ENCODE measurements at places on chromosomes 12 and 14.
A peak's percentile ranks its signal among the peaks of the same experiment; 100 is the strongest.

- DNase-seq: no peak
Observed at GRCh38 chr12:61993734-61994345, 266.4 kb upstream of the USP15 start.

DNA sequence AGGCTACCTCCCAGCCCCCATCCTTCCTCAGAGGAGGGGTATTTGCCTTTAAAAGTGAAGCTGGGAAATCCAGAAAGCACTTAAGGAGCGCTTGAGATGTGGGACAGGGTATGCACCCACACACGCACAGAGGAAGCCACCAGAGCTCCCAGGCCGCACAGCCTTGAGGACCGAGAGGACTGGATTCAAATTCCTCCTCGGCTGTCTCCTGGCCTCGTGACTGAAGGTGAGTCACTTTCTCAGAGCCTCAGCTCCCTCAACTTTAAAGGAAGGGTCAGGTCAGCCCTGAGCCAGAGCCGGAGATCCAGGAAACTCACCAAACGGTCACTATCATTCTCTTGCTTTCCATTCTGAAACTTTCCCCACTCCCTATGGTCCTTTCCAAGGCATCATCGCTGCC is 37.6 kb downstream of the BCL11B start:
- DNase-seq: no peak

DNA sequence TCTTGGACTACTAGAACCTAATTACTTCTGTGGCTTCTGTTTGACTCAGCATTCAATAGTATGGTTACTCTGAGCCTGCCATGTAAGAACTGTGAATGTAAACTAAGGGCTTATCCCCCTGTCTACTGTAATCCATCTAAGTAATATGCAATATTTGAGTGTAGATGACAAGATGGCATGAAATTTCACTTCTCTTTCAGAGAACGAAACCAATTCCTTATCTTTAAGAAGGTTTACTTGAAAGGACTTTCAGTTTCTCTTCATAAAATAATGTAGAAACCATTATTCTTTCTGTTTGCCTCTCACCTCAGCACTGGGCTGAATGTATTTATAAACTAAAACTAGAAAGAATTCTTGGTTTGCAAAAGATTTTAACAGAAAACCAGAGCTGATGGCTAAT is 60.4 kb upstream of the ARID2 start:
- DNase-seq: no peak

GRCh38 chr12:1606021-1606622 is 11.7 kb upstream of the FBXL14 start:
- peak; percentile 45 for DNase-seq

GRCh38 chr12:69719336-69720316 is 19.0 kb upstream of the RAB3IP start:
- DNase-seq: no peak

- DNase-seq: no peak
Observed at GRCh38 chr14:104252256-104253215, 114.1 kb downstream of the KIF26A start.

- no peak for DNase-seq
Observed at GRCh38 chr14:39383026-39383660, 49.1 kb downstream of the FBXO33 start.

- DNase-seq: no peak
Observed at GRCh38 chr14:79613625-79614024, 597.7 kb downstream of the DIO2 start.

DNA sequence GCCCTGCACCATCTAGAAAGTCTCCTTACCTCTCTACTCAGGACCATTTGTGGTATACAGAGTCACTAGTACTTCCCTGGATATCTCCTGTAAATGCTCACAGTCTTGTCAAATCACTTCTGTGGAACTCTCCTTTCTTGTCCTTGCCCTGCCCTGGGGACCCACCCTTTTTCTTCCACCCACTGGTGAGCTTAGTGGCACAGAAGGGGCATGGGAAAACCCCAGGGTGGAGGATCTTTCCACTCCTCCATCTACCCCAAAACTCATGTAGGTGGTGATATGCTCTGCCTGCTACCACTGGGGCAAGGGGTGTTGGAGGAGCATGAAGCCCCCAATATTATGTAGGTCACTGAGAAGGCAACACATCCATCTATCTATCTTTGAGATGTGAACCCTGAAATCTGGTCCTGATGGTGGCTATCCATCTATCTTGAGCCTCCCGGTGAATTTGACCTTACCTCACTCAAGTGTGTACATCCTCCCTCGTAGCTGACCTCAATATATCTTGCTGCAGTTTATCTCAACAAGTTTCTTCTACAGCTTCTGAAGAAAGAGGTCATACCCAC is 943 bp downstream of the TESPA1 start:
- no peak for DNase-seq

GRCh38 chr14:73644531-73645247 is at the start of gene DNAL1:
Gene DNAL1 (plus strand): TSS chr14:73644986. CDS start chr14:73645040, 54 bp downstream.
- DNase-seq: peak; percentile 72

DNA sequence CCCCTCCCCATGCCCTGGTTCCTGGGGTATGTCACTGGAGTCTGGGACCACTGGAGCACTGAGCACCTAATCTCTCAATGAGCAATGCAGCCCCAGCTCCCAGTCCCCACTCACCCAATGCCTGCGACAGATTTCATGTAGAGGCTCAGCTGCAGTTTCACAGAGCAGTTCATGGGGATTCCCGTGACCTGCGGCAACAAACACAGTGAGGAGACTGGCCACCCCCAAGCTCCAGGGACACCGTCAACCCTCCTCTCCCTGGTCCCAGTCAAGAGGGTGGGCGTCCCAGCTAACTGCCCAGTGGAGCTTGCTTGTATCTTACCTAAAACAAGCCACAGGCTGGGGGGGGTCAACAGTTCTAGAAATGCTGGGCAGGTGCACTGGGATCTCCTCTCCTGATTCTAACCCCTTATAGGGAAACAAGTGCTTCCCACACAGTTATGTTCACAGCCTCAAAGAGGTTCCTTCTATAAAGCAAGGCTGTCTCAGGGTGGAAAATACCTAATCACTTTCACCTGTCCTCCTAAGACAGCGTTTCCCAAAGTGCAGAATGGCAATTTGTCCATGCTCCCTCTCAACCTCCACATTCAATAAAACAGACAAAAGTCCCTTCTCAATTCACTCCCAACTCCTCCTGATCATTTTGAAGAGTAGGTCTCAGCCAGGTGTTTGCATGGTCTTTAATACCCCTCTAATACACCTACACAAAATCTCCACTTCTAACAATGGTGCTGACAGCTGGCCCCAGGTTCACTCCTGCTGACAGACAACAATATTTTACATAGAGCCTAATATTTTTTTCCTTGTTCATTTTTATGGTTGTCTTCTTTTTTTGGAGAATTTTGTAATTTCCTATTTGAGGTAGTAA is 68.3 kb downstream of the SCARB1 start:
- DNase-seq: no peak

Measured in AG04450 (cell line).